ENCODE measurements at places on chromosomes 3 and 15.
A peak's percentile ranks its signal among the peaks of the same experiment; 100 is the strongest.

DNA sequence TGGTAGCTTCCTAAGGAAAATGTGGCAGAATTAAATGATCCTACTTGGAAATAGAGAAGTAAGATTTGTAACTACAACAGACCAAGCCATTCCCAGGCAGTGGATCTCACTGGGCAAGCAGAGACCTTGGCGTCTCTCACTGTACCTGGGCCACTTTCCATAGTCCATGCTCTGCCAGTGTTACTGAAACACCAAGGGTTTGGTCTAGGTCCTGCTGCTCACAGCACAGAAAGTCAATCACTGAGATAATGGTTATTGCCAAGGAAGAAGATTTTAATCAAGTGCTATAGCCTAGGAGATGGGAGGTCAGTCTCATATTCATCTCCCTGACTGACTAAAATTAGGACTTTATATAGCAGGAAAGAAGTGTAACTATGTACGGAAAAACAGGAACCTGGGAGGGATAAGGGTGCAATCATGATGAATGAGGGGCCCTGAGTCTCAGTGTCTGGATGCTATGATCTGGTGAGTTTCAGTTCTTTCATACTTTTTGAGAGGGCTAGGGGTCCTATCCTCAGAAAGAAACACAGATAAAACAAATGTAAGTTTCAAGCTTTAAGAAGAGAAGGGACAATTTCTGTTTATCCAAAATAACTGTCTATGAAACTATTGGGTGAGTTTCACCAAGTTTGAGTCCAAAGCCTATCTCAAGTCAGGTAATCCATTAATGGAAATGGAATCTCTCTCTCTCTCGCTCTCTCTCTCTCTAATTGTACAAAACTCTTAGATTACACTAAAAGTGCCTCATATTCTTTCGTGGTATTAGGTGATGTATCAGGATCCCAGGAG, 20.6 kb downstream of the GPR15 start:
- no peak for DNase-seq

GRCh38 chr3:112611752-112612515, 29.0 kb downstream of the CCDC80 start:
- no peak for DNase-seq

GRCh38 chr3:133570139-133570936, 3.1 kb upstream of the CDV3 start:
- peak; percentile 25 for DNase-seq

GRCh38 chr15:87959662-87960061, 296.9 kb downstream of the NTRK3 start:
- no peak for DNase-seq

DNA sequence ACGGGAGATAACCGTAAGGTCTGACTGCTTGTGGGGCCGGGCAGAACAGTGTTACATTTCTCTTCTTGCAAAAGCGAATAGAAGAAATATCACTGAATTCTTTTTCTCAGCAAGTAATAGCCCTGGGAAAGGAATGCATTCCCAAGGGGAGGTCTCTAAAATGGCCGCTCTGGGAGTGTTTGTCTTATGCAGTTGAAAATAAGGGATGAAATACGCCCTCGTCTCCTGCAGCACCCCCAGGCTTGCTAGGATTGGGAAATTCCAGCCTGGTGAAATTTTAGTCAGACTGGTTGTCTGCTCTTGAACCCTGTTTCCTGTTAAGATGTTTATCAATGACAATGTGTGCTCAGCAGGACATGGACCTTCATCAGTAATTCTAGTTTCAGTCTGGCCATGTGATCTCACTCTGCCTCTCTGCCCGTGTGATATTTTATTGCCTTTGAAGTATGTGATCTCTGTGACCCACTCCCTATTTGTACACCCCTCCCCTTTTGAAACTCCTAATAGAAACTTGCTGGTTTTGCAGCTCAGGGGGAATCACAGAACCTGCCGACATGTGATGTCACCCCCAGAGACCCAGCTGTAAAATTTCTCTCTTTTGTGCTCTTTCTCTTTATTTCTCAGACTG, 715.6 kb downstream of the ROBO1 start:
- no peak for DNase-seq

GRCh38 chr3:61673651-61674050, 112.3 kb downstream of the PTPRG start:
- DNase-seq = no peak

DNA sequence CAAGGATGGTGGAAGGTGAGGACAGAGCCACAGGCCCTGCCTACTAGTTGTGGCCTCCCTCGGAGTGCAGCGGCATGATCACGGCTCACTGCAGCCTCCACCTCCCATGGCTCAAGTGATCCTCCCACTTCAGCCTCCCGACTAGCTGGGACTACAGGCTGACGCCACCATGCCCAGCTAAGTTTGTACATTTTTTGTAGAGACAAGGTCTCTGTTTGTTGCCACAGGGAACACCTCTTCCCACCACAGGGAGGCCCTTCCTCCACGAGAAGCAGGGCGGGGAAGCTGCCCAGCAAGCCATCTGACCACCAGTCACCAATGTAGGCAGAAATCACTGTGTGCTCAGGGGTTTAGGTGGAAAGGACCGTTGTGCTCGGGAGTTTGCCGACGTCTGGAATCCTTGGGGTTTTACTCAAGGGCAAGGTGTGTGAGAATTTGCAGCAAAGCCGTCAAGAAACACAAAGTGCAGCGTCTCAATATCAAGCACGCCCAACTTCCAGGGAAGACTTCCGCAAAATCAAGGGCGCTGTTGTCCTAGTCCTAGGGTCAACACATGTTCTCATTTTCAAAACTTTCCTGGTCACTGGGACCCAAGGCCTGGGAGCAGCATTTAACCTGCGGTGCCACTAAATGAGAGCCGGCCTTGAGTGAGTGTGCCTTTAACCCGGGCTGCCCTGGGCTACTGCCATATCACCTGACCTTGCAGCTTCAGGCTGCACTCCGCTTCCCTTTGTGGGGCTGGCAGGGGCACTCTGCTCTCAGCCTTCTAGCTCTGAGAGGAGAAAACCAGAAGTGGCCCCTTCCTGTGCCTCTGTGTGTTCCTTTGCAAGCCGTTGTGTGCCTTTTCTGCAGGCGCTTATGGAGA, 65.7 kb downstream of the SLC12A8 start:
- no peak for DNase-seq

DNA sequence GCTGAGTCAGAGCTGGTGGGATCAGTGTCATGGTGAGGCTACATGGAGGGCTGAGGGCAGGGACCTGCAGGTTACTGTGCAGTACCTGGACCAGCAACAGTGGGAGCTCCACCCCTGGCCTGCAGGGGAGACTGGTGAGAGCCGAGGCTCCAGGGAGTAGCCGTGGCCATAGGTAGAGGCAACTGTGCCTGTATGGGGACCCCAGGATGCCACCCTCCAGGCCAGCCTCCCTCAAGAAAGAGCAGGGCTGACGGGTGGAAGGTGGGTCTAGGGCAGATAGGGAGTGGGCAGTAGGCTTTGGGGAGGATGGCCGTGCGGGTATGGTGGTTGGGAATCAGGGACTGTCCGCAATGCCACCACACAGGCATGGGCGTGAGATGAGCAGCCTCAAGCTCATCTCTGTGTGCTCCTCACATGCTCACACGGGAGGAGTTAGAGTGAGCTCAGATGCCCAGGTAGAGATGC, 35.5 kb downstream of the FBLN2 start:
- DNase-seq = no peak

DNA sequence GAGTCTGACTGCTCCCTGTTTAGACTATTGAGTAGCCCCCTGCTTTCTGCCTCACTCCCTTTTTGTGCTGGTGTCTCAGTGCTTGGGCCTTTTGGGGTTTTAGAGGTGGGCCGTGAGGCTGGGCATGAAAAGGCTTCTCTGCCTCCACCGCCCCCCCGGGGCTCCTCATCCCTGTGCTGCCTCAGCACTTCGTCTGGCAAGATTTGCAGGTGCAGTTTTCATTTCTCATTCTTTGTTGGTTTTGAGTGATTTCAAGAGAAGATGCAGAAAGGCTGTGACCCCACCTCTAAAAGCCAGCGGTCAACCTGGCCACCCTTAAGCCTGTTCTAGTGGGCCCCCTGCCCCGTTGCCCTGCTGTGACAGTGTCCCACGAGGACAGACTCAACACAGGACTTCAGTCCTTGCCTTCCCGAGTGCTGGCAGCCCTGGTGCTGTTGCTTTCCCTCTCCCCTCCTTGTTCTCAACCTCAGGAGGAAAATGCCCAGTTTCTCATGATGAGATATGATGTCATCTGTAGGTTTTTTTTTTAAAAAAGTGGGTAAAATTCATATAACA, 38.0 kb downstream of the APBA2 start:
- no peak for DNase-seq

DNA sequence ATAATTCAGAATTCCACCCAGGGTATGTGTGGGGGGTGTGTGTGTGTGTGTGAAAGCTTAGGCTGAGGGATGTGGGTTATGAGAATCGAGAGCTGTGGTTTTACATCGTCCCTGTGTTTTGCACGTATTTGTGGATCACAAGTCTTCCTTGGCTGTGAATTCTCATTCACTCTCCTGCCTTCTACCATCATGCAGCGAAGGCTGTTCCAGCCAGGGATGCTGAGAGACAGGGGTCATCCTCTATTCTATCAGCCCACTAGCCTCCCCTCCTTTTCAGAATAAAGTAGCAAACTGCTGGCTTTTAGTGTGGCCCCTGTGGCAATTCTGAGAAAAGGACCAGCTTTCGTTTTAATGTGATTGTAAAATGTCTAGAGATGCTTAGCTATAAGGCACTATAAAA, 460.6 kb upstream of the NR2F2 start:
- no peak for DNase-seq

- DNase-seq = no peak
These were observed 317.0 kb upstream of the ADAMTS9 start for GRCh38 chr3:65004795-65005295.

DNA sequence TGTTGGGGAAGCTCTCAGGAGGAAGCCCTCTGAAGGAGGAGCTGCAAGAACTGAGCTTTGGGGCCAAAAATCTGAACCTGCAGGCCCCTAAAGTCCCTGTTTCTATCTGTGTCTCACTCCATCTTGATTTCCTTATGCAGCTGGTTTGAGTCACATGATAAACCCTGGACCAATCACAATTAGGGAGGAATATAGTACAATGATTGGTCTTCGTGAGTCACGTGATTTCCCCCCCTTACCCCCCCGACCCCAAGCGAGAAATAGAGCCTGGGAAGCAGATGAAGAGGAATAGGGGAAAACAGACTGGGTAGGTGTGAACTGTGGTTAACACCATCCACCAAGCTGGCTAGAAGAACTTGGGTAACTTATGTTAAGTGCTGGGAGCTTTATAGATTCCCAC, 12.9 kb downstream of the CRABP1 start:
- no peak for DNase-seq

GRCh38 chr3:49456466-49456865, 13.6 kb upstream of the DAG1 start:
- no peak for DNase-seq

- DNase-seq = no peak
These were observed 75.7 kb downstream of the TMEM266 start for GRCh38 chr15:76135516-76135915.

GRCh38 chr3:112966633-112967032, 8.3 kb downstream of the CD200R1 start:
- DNase-seq = no peak

GRCh38 chr3:173774294-173774693, 376.8 kb downstream of the NLGN1 start:
- DNase-seq = no peak

- no peak for DNase-seq
These were observed 16.9 kb upstream of the SCAMP5 start for GRCh38 chr15:74978503-74978902.

DNA sequence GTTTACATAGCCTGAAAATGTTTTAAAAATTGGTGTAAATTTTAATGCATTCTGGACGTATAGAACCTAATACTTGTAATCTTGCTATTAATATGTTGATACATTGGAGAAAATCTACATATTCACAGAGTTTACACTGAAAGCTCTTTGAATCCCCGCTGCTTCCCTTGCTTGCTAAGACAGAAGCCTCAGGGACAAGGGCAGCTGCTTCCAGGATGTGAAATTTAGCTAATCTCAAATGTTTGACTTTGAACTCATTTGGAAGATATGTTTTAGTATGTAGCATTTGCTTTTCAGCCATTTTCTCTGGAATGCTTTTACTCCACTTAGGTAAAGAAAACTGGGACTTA, 172.0 kb downstream of the RBMS3 start:
- DNase-seq = no peak

- DNase-seq = no peak
These were observed 10.7 kb downstream of the AGTR1 start for GRCh38 chr3:148708409-148708808.

DNA sequence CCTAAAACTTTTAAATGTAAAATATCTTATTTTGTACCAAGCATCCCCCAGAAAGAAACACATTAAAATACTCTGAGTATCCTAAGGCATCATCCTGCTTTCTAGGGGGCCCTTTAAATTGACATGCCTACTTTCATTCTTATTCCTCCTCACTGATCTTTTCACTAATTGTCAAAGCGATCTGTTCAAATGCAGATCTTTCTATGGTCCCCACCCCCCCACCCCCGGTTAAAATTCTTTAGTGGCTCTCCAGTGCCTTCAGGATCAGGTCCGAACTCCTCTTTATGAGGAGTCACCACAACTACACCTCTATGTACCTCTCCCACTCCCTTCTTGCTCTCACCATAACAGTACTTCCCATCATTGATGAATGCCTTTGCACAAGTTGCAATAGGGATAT, 19.2 kb upstream of the TFDP2 start:
- no peak for DNase-seq

DNA sequence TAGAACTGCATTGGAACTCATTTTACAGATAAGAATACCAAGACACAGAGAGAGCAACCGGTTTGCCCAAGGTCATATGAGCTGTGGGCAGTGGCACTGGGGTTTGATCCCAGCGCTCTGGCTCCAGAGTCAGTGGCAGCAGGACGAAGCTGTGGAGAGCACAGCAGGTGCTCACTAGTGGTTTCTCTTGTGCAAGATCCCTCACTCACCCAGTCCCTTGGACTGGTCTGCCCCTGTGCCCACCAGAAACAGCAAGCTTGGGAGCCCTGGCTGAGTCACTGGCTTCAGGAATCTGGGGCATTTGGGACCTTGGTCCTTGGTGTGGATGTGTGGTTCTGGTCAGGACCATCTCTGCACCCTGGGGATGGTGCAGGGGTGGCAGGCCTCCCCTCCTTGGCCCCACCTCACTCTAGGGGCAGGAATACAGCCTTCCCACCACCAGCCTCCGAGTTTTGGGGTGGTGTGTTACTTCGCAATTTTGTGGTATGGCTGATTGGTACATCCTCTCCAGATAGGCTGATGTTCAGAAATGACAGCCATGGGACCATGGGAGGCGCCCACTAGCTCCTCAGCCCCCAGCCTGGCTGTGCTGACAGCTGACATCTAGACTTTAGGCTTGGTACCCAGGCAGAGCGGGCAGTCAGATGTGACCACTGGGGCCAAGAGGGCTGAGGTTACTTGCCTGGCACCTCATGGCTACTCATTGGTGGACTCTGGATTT, 104.6 kb downstream of the LSM3 start:
- DNase-seq = no peak

- DNase-seq = peak; percentile 87
These were observed 28.1 kb upstream of the CORO2B start for GRCh38 chr15:68550498-68551295.

- no peak for DNase-seq
These were observed 64.8 kb downstream of the SAMMSON start for GRCh38 chr3:70064194-70064779.

- no peak for DNase-seq
These were observed 119.9 kb downstream of the CADPS start for GRCh38 chr3:62755285-62755684.

GRCh38 chr3:157918402-157918801, 187.8 kb downstream of the SHOX2 start:
- DNase-seq = no peak

Measured in pancreas (tissue), 10 donors.